ENCODE measurements at places on chromosomes 13 and 19.
A peak's percentile ranks its signal among the peaks of the same experiment; 100 is the strongest.

GRCh38 chr13:93750676-93751075 lies 524.1 kb downstream of the GPC6 start:
- H3K4me1 ChIP-seq: no peaks in the 10 kb centered on the region
- no peak overlapping the region for H3K27ac ChIP-seq
- H3K36me3 ChIP-seq: no peaks in the 10 kb centered on the region
- no peak overlapping the region for H3K4me3 ChIP-seq
- peaks cover 12% of the 10 kb centered on the region for H3K27me3 ChIP-seq

GRCh38 chr13:95180513-95181245 lies 120.6 kb downstream of the ABCC4 start:
- no peak for DNase-seq
- H3K27me3 ChIP-seq: no peaks in the 10 kb centered on the region
- H3K4me1 ChIP-seq: peaks cover 75% of the 10 kb centered on the region
- H3K36me3 ChIP-seq: peaks cover 24% of the 10 kb centered on the region
- no peak overlapping the region for H3K27ac ChIP-seq
- no peak overlapping the region for H3K4me3 ChIP-seq

- no peaks in the 10 kb centered on the region for H3K4me1 ChIP-seq
- H3K4me3 ChIP-seq: no peak overlapping the region
- peaks cover 5% of the 10 kb centered on the region for H3K36me3 ChIP-seq
- H3K27me3 ChIP-seq: no peaks in the 10 kb centered on the region
These were observed 26.9 kb downstream of the MAU2 start for GRCh38 chr19:19347401-19348110.

DNA sequence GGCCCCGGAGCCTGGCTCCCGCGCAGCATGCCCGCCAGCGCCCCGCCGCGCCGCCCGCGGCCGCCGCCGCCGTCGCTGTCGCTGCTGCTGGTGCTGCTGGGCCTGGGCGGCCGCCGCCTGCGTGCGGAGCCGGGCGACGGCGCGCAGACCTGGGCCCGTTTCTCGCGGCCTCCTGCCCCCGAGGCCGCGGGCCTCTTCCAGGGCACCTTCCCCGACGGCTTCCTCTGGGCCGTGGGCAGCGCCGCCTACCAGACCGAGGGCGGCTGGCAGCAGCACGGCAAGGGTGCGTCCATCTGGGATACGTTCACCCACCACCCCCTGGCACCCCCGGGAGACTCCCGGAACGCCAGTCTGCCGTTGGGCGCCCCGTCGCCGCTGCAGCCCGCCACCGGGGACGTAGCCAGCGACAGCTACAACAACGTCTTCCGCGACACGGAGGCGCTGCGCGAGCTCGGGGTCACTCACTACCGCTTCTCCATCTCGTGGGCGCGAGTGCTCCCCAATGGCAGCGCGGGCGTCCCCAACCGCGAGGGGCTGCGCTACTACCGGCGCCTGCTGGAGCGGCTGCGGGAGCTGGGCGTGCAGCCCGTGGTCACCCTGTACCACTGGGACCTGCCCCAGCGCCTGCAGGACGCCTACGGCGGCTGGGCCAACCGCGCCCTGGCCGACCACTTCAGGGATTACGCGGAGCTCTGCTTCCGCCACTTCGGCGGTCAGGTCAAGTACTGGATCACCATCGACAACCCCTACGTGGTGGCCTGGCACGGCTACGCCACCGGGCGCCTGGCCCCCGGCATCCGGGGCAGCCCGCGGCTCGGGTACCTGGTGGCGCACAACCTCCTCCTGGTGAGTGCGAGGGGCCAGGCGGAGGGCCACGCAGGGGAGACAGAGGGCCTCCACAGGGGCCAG lies at the start of gene KL:
TSS of gene KL (plus strand) at position 10 of the 909 bp plus-strand sequence. CDS start at position 28, 18 bp downstream.
- H3K36me3 ChIP-seq: no peaks in the 10 kb centered on the region
- peak; percentile 38 for DNase-seq
- peaks cover 16% of the 10 kb centered on the region for H3K4me1 ChIP-seq
- peaks cover 78% of the 10 kb centered on the region for H3K27me3 ChIP-seq
- H3K4me3 ChIP-seq: peak within 1 kb of the TSS; percentile 76
- H3K27ac ChIP-seq: no peak within 1 kb of the TSS

- H3K4me1 ChIP-seq: peaks cover 62% of the 10 kb centered on the region
- H3K4me3 ChIP-seq: peak within 1 kb of the TSS; percentile 88
- peak; percentile 91 for DNase-seq
- no peaks in the 10 kb centered on the region for H3K27me3 ChIP-seq
These were observed at the start of gene ZFP36 for GRCh38 chr19:39406656-39407409. ZFP36 (plus strand) TSS chr19:39406847; CDS start chr19:39406905, 58 bp downstream.

DNA sequence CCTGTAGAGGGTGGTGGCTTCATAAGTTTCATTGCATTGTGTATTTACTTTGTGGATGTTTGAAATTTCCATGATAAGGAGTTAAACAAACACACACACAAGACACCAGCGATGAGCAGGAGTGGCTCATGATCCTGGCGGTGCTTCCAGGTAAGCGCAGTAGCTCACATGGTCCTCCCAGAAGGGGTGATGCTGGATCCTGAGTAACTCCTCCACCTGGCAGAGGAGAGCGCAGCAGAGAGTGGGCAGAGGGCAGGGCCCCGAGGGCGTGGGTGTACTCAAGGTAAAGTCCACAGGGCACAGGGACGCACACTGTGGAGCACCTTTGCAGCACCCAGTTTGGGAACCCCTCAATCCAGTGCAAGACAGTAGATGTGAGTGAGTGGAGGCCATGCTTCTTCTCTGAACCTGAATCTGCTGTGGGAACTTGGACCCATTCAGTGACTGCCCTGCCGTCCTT lies 54.0 kb downstream of the RFX2 start:
- H3K27me3 ChIP-seq: no peaks in the 10 kb centered on the region
- H3K4me3 ChIP-seq: no peak overlapping the region
- no peak for DNase-seq
- no peak overlapping the region for H3K27ac ChIP-seq

GRCh38 chr19:49936549-49936948 lies 7.2 kb upstream of the NUP62 start:
- DNase-seq: no peak
- peaks cover 7% of the 10 kb centered on the region for H3K36me3 ChIP-seq
- no peak overlapping the region for H3K27ac ChIP-seq
- H3K4me1 ChIP-seq: peaks cover 30% of the 10 kb centered on the region
- no peak overlapping the region for H3K4me3 ChIP-seq

DNA sequence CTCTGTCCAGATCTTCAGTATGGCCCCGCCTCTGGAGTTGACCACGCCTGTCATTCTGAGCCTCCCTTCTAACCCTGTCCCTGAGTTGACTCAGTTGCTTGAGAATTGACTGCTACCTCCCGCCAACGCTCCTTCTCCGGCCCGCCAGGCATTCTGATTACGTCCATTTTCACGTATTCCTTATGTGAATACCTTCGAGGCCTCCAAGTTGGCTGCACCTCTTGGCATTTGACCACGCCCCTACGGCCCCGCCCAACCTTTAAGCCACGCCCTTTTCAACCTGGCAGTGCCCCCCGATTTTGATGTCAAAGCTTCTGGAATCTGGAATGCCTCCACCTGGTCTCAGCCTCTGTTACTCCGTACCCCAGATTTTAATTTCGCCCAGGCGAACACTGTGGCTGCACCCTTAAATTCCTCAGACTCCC lies 1.7 kb upstream of the EML2 start:
- H3K4me1 ChIP-seq: peaks cover 58% of the 10 kb centered on the region
- H3K27me3 ChIP-seq: no peaks in the 10 kb centered on the region
- H3K36me3 ChIP-seq: peaks cover 13% of the 10 kb centered on the region

- H3K27me3 ChIP-seq: peaks cover 23% of the 10 kb centered on the region
- H3K27ac ChIP-seq: no peak overlapping the region
- DNase-seq: no peak
These were observed 281.6 kb downstream of the ZNF536 start for GRCh38 chr19:30653646-30654386.

DNA sequence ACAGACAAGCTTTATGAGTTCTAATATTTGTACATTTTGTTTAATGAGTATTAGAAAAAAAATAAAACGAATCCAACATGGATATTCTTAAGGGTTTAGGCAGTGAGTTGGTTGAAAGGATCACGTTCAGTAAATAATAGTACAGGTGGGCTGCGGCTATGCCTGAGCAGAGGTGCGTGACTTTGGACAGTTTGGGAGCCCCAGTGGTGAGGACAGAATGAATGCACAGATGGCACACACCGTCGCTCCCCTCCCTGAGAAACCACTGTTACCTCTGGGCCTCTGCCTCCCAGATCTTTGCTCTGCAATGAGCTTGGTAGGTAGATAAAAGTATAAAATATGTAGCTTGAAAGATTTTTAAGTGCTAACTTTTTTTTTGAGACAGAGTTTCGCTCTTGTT lies 153.3 kb downstream of the SIPA1L3 start:
- DNase-seq: no peak
- no peak overlapping the region for H3K27ac ChIP-seq
- peaks cover 23% of the 10 kb centered on the region for H3K4me1 ChIP-seq
- H3K36me3 ChIP-seq: no peaks in the 10 kb centered on the region
- H3K27me3 ChIP-seq: no peaks in the 10 kb centered on the region

DNA sequence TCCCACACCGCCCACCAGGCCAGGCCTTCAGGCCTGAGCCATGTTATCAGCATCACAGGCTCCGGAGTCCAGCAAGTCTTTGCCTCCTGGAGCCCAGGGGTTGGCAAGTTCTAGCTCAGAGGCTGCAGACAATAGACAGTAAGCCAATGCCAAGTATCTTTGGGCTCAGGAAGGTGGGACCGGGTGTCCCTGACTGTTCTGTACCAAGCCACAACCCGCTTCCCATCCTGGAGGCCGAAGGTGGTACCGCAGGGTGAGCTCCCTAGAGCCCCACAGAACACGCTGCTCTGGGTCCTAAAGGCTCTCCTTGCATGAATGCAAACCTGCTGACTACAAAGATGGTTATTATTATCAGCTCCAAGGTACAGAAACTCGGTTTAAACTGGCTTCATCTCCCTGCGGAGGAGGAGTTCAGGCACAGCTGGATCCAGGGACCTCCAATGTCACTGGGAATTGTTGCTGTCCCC lies 5.5 kb upstream of the FSTL3 start:
- H3K36me3 ChIP-seq: no peaks in the 10 kb centered on the region
- DNase-seq: no peak
- no peaks in the 10 kb centered on the region for H3K27me3 ChIP-seq
- H3K4me3 ChIP-seq: no peak overlapping the region
- H3K4me1 ChIP-seq: no peaks in the 10 kb centered on the region

DNA sequence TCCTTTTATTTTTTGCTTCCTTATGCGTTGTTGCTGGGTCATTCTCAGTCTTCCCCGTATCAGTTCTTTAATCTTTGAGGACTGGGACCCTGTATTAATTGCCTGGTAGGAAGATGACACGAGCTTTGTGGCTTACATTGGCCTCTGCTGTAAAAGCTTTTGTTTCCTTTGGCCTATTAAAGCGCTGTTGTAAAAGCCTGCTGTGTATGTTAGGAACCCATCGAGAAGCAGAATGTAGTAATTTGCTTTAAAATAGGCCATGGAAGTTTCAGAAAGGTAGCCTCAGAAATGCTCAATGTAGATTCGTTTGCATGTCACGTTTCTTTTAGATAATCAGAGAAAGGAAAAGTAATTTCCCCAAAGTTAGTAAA lies 257.5 kb upstream of the STARD13 start:
- peaks cover 46% of the 10 kb centered on the region for H3K4me1 ChIP-seq
- H3K27ac ChIP-seq: peak overlapping the region; percentile 100
- peak overlapping the region; percentile 95 for H3K4me3 ChIP-seq
- no peaks in the 10 kb centered on the region for H3K27me3 ChIP-seq

DNA sequence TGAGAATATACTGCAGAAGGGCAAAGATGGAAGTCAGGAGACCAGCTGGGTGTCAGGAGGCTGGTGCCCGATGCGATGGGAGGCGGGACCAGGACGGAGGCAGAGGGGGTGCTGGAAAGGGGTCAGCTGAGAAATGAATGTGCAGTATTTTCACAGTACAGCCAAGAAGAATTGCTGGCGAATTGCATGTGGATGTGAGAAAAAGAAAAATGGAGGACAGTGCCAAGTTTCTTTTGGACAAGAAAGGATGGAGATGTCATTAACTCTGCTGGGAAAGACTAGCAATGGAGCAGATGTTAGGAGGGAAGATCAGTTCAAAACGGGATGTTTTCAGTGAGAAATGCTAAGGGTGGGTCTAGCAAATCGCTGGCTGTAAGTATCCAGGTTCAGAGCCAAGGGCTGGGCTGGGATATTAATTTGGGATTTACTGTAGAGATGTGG lies 7.0 kb downstream of the CRYL1 start:
- H3K27ac ChIP-seq: no peak overlapping the region
- DNase-seq: no peak
- H3K36me3 ChIP-seq: peaks cover 2% of the 10 kb centered on the region

DNA sequence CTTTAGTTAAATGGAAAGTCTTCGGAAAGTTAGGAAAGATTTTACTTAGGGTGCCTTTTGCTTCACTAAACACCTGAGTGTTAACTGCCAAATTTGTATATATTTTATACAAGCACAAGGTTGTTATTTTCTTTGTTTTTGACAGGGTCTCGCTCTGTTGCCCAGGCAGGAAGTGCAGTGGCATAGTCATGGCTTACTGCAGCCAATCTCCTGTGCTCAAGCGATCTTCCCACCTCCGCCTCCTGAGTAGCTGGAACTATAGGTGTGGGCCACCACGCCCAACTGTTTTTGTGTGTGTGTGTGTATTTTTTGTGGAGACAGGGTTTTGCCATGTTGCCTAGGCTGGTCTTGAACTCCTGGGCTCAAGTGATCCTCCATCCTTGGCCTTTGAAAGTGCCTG lies 16.2 kb downstream of the KCTD4 start:
- no peak for DNase-seq
- no peak overlapping the region for H3K4me3 ChIP-seq
- H3K27ac ChIP-seq: no peak overlapping the region
- H3K36me3 ChIP-seq: peaks cover 8% of the 10 kb centered on the region
- H3K4me1 ChIP-seq: peaks cover 13% of the 10 kb centered on the region
- H3K27me3 ChIP-seq: no peaks in the 10 kb centered on the region

DNA sequence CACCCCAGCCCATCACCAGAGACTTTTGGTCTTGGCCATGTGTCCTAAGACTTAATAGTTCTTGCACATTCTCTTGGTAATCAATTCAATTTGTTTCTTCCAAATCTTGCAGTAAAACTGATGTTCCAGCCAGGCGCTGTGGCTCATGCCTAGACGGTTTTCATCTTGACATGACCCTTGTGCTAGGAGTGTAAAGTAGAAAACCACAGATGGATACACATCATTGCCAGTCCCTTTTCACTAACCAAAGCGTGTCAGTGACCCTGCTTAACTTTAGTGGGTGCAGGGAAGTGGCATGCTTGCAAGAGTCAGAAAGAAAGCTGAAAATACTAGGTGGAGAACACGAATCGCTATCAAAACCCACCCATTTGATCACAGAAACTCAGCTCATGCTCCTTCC lies 18.0 kb upstream of the CD70 start:
- H3K27ac ChIP-seq: no peak overlapping the region
- H3K27me3 ChIP-seq: peaks cover 38% of the 10 kb centered on the region
- H3K4me1 ChIP-seq: peaks cover 45% of the 10 kb centered on the region
- no peak overlapping the region for H3K4me3 ChIP-seq
- H3K36me3 ChIP-seq: peaks cover 4% of the 10 kb centered on the region
- no peak for DNase-seq
